Aortic smooth muscle cell (primary cell): ENCODE measurements at places on chromosomes 7 and 10. TPM values are rescaled to one million over a fixed set of nuclear protein-coding genes. Genes with fewer than 3 reads are reported as not detected.

The SKAP2 gene
- total RNA-seq = 1.1 and 1.4 TPM in 2 replicates

The GDF2 gene
- not detected in 2 replicates for total RNA-seq

The CRYGN gene
- total RNA-seq = 0.12 and 0.13 TPM in 2 replicates

The TMEM106B gene
- total RNA-seq = 50.5 and 80.1 TPM in 2 replicates

The VAX1 gene
- total RNA-seq = not detected in 2 replicates

The GPER1 gene
- total RNA-seq = 2.5 and 3.2 TPM in 2 replicates

The FOXP2 gene
- total RNA-seq = 0.79 and 2.2 TPM in 2 replicates

The ITGB8 gene
- 5.7 and 10.1 TPM in 2 replicates for total RNA-seq

The PON3 gene
- total RNA-seq = 0.06 TPM in 1 of 2 replicates, not detected in the other

The LRRC4 gene
- total RNA-seq = 0.06 and 0.13 TPM in 2 replicates

The MACC1 gene
- under 0.01 and 0.06 TPM in 2 replicates for total RNA-seq

The MOGAT3 gene
- total RNA-seq = not detected in 2 replicates

The TMEM254 gene
- total RNA-seq = 5.8 and 6.9 TPM in 2 replicates

The LAMB4 gene
- 0.13 and 0.25 TPM in 2 replicates for total RNA-seq

The EPO gene
- total RNA-seq = not detected in 2 replicates

The FZD1 gene
- 9.2 and 11.4 TPM in 2 replicates for total RNA-seq

The LOXL4 gene
- total RNA-seq = 74.9 and 82.6 TPM in 2 replicates

The SLC26A4 gene
- 20.5 and 21.2 TPM in 2 replicates for total RNA-seq

The PNLIP gene
- not detected in 2 replicates for total RNA-seq

The HOXA4 gene
- 0.12 and 0.13 TPM in 2 replicates for total RNA-seq

The RGR gene
- total RNA-seq = not detected in 2 replicates

The SLC13A1 gene
- total RNA-seq = not detected in 2 replicates

The WDFY4 gene
- under 0.01 and 0.26 TPM in 2 replicates for total RNA-seq

The NUDCD3 gene
- 143 and 152 TPM in 2 replicates for total RNA-seq

The SUN3 gene
- not detected in 2 replicates for total RNA-seq

The PKD1L1 gene
- total RNA-seq = 0.13 and 0.25 TPM in 2 replicates

The CACNA2D1 gene
- 125 and 312 TPM in 2 replicates for total RNA-seq

The LIPM gene
- 0.13 TPM in 1 of 2 replicates, not detected in the other for total RNA-seq

The WASL gene
- total RNA-seq = 9.5 and 14.5 TPM in 2 replicates

The CAV1 gene
- total RNA-seq = 304 and 315 TPM in 2 replicates

The IFRD1 gene
- total RNA-seq = 40.6 and 58.0 TPM in 2 replicates

The SNX8 gene
- 18.8 and 20.0 TPM in 2 replicates for total RNA-seq

The VPS37D gene
- 2.9 and 3.6 TPM in 2 replicates for total RNA-seq

The CHN2 gene
- total RNA-seq = 0.26 TPM in 1 of 2 replicates, not detected in the other

The DNAH11 gene
- 0.40 and 0.68 TPM in 2 replicates for total RNA-seq

The AOAH gene
- not detected in 2 replicates for total RNA-seq

The RBM48 gene
- 7.5 and 11.1 TPM in 2 replicates for total RNA-seq

The TACR2 gene
- 0.19 and 0.40 TPM in 2 replicates for total RNA-seq

The PLAU gene
- total RNA-seq = 37.4 and 45.2 TPM in 2 replicates

The CRPPA gene
- total RNA-seq = 2.0 and 2.7 TPM in 2 replicates

The SERPINE1 gene
- total RNA-seq = 413 and 548 TPM in 2 replicates

The NUTM2B gene
- 0.13 and 0.31 TPM in 2 replicates for total RNA-seq
